SW 1271 (cell line): ENCODE measurements at places on chromosomes 7 and 10.
A peak's percentile ranks its signal among the peaks of the same experiment; 100 is the strongest.

GRCh38 chr7:126723966-126724544 lies 528.7 kb downstream of the GRM8 start:
- DNase-seq = no peak

DNA sequence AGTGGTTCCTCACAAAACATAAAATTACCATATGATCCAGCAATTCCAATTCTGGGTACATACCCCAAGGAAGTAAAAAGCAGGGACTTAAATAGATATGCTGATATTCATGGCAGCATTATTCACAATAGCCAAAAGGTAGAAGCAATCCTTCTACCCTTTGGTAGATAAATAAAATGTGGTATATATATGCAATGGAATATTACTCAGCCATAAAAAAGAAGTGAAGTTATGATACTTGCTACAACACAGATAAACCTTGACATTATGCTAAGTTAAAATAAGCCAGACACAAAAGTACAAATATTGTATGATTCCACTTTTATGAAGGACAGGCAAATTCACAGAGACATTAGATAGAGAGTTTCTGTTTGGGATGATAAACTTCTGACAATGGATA lies 13.3 kb downstream of the JMJD1C start:
- no peak for DNase-seq

DNA sequence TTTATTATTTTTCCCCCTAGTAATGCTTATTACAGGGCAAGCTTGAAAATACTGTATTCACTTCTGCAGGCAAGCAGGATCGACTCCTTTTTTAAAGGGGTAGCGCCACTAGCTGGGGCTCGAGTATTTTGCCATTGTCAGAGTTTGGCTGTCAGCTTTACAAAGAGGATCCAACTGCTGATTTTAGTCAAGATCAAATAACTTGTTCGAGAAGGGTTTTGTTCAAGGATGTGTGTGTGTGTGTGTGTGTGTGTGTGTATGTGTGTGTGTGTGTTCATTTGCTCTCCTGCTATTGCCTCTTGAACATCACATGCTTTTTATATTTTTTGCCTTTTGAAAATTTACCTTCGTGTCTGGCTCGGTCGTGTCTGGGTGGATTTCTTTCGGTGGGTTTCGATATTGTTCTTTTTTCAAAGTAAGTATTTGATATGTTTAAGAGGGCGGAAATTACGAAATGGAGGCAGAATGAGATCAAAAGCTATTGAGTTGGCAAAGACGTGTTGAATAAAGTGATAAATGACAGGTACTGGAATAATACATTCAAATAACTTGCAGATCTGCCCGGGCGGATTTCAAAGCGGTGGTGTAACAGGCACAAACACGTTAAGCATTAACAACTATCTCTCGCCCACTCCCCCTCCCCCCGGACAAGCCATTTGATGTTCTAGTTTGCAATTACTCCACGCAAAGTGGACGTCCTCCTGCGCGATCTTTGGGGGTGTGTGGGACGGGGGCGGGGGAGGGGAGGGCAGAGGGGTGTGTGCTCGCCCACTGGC lies 1.1 kb downstream of the ARID5B start:
- no peak for DNase-seq

DNA sequence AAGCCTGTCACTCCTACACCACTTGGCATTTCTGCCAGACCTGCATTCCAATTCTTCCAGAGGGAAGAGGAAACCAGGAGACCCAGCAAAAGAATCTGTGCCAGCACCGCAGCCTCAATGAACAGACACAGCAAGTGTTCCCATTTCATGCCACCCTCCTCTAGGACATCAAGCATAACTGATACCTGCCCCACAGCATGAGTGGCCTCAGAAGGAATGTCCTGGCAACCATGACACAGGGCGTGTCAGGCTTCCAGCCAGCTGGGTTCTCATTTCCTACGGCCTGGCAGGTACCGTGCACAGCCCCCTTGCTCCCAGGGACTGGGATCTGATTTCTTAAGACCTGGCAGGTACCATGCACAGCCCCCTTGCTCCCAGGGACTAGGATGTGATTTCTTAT lies 7.8 kb downstream of the MAD1L1 start:
- DNase-seq = no peak

- DNase-seq = no peak
These were observed 168.3 kb upstream of the MBL2 start for GRCh38 chr10:52940921-52941320.

GRCh38 chr7:133794479-133794878 lies 332.7 kb upstream of the LRGUK start:
- no peak for DNase-seq

DNA sequence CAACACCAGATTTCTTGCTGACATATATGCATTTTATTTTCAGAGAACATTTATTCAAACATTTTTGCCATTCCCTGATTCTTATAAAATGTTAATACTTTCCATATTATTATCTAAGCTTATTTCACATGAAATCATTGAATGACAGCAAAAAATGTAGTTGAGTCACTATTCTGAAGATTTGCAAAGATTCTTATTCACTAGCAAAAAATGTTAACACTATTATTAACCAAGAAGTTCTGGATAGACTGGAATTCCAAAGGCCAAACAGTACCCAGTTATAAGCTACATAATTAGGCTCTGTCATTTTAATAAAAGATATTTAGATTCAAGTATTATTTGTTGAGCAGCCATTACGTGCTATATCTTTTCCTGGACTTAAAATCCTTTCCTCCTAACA lies 4.3 kb downstream of the GSTO2 start:
- DNase-seq = no peak

DNA sequence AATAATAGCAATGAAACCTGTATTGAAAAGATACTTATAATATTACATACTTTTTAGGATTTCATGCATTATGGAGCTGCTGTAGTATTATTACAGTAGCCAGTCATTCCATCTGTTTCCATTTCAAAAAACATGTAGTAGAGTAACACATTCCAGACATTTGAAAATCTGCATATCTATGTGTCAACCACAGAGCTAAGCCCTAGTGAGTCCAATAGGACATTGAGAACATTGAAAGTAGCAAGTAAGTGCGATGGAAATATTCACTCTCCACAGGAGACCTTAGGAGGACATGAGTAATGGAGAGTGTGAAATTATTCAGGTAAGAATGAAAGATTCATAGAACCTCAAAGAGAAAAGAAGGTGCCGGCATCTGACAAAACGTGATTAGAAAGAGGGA lies 15.3 kb downstream of the NSMCE4A start:
- no peak for DNase-seq

- peak; percentile 57 for DNase-seq
These were observed 39.3 kb downstream of the FAS start for GRCh38 chr10:89029785-89030437.

DNA sequence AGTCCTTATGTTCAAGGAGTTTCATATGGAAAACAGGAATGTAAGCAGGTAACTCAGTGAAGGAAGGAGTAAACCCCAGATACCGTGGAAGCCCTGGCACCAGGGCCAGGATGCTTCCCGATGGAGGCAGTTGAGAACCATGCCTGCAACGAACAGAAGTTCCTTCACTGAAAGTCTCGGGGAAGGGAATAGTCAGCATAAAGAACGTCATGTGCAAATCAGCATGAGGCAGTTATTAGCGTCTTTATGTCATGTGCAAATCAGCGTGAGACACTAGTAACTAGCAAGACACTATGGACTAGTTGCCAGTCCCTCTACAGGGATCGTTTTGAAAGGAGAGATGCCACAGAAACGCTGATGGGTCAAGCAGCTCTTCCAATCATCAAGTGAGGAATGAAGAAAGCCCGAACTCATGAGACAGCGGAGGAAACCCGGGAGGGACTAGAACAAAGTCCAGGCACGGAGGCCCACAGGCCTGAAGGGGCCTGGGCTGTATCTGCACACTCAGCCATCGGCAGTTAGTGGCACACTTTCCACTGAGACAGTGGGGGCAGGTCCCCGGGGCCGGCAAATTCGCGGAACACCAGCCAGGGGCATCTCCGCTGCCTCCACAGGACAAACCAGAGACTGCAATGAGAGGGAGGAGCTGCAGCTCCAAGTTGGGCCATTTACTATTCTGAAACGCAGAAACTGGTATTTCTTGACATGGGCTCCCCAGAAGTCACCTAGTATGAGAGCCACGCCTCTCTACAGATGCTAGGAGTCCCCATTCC lies 109.6 kb downstream of the SFMBT2 start:
- no peak for DNase-seq

GRCh38 chr7:83468251-83468739 lies 180.6 kb downstream of the SEMA3E start:
- peak; percentile 85 for DNase-seq

DNA sequence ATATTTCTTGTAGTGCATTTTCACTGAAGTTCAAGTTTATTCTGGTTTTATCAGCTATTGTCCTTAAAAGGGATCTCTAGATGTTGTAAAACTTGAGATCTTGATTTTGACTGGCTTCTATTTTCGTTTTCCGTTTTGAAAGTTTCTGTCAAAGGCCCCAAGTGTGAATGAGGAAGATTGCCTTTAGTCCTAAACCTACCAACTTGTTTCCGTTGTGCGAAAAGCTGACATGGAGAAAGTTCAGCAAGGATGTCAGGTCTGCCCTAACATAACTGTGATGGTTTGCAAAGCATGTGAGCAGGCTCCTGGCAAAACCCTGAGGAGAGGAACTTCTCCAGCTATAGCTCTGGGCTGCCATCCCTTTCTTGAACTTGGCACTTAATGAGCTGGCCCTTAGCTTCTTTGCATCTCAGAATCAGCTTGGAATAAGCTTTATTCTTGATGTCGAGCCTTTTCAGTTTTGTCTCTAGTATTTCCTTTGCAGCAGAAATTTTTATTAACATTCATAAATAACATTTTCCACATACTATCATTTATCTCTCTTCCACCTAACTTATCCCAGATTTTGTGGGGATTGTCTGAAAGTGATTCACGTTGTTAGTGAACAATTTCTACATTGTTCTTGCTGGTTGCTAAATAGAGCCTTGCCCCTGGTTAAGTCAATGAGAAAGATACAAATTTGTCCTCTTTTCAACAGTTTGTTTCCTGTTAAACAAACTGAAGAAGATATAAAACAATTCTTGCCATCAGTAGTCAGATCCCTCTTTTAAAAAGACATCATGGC lies 559.4 kb downstream of the SUGCT start:
- no peak for DNase-seq

- no peak for DNase-seq
These were observed 42.6 kb downstream of the KIF20B start for GRCh38 chr10:89744026-89744425.

DNA sequence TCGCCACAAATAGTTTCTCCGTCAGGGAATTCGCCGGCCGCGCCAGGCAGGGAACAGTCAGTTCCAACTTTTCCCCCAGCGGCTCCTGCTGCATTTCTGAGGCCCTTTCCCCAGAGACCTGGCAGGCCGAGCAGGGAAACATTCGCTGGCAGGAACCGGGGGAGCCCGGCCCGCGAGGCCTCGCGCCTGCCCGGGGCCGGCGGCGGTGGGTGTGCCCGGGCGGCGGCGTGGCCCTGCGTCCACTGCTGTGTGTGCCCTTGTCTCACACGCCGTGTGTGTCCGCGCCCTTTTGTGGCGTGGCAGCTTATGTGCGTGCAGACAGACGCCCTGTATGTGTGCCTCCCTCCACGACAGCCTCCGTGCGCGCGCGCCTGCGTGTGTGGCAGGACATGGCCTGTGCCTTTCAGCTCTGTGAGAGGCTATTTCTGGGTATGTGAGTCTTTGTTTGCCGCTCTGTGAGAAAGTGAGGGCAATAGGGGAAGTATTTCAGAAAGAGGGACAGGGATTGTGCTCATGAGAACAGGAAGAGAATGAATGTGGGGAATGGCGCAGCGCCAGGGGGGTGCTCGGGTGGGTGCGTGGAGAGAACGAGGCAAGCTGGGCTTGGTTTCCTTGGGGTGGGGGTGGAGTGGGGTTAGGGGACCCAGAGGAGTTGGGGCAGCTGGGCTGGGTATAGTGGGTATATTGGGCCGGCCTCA lies 689 bp upstream of the SMARCD3 start:
- DNase-seq = no peak

DNA sequence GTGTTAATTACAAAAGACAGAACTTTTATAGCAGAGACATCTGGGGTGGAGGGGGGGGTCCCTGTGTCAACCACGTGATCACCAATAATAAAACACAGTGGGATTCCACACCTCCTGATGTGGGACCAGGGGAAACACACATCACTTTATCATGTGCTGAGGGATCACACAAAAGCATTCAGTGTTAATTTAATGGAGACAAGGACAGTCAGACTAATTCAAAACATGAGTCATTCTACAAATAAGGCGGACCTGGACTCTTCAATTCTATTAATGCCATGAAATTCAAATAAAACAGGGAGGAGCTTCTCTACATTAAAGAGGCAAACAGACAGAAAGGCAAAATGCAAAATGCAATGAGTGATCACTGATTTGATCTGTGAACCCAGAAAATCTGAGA lies 67.3 kb upstream of the PFKP start:
- DNase-seq = no peak

GRCh38 chr7:24732646-24733413 lies 24.4 kb downstream of the GSDME start:
- no peak for DNase-seq

DNA sequence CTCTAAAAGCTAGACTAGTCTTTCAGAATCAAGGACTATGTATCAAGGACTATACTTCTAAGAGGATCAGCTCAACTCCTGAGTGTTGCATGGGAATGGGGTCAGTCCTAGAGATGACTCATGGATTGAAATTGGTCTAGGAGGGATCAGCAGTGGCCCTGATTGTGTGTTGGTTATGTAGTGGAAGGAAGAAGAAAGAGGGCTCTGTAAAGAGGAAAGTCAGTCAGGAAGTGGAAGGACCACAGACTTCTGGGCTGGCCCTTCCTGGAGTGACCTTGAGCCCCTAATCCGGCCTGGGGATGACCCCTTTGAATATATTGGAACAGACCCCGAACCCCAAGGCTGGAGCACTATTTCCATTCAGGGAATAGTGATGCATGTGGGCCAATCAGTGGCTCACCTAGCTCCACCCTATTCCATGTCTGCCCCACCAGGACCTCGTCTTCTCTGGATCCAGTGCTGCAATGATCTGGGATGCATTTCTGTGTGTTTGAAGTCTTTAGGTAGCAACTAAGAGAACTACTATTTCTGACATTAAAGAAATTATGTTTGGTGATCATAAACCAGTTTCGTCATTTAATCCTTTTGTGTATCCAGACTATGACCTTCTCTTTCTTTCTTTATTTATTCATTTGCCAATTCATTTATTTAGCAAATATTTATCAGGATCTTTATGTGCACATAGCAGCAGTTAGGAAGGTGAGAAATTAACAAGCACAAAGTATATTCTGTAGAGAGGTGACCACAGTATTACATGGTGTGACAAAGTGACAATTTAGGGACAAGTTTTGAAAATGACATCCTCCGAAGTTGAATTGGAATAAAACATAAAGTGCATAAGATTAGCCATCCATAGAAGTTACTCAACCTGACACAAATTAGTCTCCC lies 48.6 kb upstream of the KIF5B start:
- no peak for DNase-seq
